ENCODE measurements at places on chromosomes 16 and 17.
A peak's percentile ranks its signal among the peaks of the same experiment; 100 is the strongest.

DNA sequence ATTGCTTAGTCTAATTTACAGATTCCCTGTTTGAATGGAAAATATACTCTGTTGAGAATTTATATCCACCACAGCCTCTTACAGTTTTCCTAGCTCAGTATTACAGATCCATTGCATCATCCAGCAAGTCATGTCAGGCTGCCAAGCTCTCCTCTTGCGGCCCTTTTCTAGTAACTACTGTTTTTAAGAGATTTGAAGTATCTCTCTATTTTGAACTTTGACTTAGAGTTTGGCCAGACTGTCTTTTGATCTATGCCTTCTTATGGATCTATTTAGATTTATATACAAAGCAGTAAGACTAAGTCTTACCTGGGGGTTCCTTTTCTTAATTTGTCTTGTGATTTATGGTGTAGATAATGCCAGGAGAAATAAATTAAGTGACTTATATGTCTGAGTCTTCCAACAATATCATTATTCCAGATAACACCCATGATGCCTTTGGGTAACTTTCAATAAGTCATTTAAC lies 53.1 kb upstream of the ABCC11 start:
- DNase-seq, result no peak

DNA sequence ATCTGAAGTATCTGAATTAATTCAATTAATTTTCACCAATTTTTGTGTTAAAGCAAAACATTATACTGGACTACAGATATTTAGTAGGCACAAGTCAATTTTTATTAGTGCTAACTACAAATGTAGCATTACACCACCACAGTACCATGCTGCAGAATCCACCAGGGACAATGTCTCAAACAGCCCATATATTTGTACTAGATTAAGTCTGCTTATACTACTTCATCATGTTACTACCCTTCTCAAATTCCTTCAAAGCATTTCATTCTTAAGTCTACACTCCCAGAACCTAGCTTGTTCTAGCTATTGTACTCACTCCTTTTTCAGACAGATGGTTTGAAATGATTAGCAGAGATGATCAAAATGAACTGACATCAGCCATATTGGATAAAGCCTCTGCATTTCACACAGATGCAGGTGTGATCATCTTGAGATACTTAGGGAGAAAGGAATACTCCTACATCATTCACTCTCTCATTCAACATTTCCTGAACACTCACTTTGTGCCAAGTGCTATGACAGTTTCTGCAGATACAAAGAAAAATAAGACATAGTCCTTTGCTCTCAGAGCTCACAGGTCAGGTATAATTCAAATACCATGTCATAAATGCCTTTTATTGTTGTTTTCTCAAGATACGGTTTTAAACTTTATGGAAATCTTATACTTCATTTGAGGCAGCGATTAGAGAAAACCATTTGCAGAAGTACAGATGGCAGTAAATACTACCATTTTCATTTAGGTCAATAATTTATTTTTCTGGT lies 47.7 kb downstream of the SMURF2 start:
- no peak for DNase-seq

- DNase-seq, result no peak
Observed at GRCh38 chr17:65609749-65610148, 48.3 kb upstream of the AXIN2 start.

DNA sequence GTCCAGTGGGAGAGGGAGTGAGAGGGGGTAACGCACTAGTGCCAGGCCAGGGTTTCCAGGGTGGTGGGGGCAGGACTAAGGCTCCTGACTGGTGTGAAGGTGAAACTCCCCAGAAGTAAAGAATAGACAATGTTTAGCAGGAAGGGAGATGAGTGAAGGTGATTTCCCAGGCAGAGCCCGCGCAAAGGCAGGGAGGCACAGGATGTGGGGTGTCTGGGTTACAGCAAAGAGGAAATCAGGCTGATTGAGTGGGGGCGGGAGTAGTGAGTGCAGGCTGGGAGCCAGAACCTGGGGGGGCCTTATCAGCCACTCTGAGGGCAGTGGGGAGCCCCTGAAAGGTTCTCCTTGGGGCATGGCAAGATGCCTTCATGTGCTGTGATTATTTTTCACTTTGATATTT lies 167.5 kb downstream of the UTP18 start:
- no peak for DNase-seq

DNA sequence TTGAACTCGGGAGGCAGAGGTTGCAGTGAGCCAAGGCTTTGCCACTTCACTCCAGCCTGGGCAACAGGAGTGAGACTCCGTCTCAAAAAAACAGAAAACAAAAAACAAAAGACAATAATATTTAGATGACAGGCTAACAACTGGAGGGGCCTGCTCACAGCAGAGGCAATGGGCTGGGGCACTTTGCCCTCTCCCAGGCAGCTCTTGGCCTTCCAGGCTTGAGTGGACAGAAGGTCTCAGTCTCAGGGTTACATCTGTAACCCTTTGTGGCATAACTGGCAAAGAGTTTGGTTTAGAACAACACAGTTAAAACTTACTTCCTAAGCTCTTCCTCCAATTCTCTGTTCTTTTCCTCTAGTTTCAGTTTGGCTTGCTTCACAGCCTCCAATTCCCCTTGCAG lies 114.9 kb downstream of the SPAG9 start:
- DNase-seq, result no peak

- DNase-seq, result no peak
Observed at GRCh38 chr16:74739275-74739674, 35.3 kb downstream of the FA2H start.

DNA sequence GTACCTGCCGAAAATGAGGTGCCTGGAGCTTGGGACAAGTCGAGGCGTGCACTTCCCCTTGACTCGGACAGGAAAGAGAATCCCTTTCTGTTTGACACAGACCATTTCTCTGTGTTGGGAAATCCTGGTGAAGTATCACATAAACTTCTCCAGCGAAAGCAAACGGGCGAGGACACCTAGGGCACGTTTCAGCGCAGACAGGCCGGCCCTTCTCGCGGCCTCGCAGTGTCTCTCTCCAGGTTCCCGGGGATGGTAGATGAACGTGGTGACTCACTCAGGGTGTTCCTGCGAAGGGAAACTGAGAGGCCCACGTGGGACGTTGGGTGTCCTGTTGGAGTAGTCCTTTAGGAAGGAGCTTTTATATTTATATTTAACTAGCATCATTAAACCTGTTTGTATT lies 36.3 kb upstream of the ZNF750 start:
- peak; percentile 29 for DNase-seq

- DNase-seq, result peak; percentile 81
Observed at GRCh38 chr16:75379911-75380847, 53.1 kb downstream of the CFDP1 start.

- DNase-seq, result no peak
Observed at GRCh38 chr16:66904846-66905632, 13.6 kb downstream of the CDH16 start.

DNA sequence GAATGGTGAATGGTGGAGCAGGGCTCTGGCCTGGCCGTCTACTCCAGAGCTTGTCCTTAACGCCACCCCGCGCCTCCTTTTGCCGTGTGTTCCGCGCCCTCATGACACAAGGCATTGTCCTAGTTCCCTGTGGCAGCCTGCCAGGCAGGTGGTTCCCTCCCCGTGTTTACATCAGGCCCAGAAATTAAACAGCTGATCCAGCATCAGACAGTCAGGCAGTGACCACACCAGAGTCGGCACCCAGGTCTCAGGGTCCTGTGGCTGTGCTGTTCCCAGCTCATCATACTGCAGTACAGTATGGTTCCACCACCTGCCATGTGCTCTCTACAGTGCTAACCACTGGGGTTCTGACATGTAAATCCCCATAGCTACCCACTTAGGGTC lies 119.7 kb downstream of the RAB11FIP4 start:
- no peak for DNase-seq

DNA sequence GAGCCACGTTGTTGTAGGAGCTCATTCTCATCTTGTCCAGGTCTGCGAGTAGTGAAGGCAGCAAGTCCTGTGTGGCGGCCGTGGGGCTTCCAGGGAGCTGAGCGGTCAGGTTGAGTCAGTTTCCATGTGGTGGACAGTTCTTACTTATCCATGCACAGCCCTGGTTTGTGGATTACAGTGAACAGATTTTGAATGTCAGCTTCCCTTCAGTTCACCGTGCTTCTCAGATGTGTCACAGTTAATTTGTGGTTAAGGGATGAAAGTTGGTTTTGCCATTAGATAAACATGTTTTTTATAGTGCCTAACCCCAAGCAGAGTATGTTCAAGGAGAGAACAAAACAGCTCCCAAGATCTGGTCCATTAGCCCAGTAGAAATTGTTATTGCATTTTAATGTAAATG lies 103.1 kb downstream of the RPTOR start:
- no peak for DNase-seq

DNA sequence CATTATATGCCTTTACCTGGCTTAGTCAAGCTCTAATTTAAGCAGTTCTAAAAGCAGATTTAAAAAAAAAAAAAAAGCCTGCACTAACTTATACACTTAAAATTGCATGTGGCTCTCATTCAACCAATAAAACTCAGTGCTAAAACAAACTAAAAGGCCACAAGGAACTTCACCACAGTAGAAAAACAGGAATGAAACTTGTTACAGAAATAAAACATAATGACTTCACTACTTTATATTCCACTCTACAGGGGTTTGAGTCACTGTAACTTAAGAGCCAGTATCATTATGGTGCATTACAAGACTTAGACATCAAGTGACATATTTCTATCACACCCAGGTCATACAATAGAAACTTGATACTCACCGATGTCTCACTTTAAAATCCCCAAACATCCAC lies 11.1 kb downstream of the CA10 start:
- no peak for DNase-seq

- no peak for DNase-seq
Observed at GRCh38 chr16:17566656-17567450, 96.1 kb upstream of the XYLT1 start.
